Suppressor macrophage treated with lipopolysaccharide for 1 hour (primary cell): ENCODE measurements at places on chromosomes 12 and 14.

- DNase-seq, result no peak
These were observed 56.6 kb downstream of the CALM1 start for GRCh38 chr14:90453401-90453951.

- DNase-seq, result no peak
These were observed 74.2 kb downstream of the PPM1H start for GRCh38 chr12:62860501-62861411.

DNA sequence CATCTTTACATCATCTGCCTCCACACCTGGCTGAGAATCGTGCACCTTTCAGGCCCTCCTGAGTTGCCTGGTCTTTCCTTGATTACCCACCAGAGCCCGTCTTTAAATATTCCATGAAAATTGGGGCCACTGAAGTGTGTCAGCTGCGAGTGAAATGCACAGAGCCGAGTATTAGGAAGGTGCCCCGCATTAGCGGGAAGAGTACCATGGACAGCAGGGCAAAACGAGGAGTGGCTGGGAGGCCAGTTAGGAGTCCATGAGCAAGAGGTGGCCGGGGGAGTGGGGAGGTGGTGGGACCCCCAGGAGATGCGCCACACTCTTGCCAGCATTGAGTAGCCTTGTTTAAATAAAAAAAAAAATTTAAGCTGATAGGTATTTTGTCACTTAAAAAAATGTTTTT lies 99.6 kb downstream of the TSPAN9 start:
- no peak for DNase-seq

- DNase-seq, result peak; percentile 83
These were observed 66.5 kb downstream of the TBC1D30 start for GRCh38 chr12:64890873-64891468.

DNA sequence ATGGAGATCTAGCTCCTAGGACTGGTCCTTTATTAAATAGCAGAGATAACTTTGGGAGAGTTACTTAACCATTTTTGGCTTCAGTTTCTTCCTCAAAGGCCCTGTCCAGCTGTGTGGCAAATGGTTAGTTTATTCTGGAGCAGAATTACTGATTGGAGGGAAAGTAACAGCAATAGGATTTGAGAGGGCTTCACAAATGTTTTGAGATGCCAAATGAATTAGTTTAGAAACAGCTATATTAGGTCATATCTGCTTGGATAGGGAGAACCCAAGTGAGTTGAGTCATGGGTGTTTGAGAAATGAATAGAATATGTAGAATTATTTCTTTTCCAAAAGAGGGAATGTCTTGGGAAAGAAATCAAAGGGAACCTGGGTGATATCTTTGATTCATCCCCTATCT lies 17.5 kb downstream of the RASSF3 start:
- peak; percentile 72 for DNase-seq

- DNase-seq, result no peak
These were observed 77.9 kb downstream of the KNTC1 start for GRCh38 chr12:122604993-122605392.

GRCh38 chr12:131323879-131324278 lies 370.2 kb downstream of the ADGRD1 start:
- DNase-seq, result no peak

GRCh38 chr12:16568873-16569272 lies 37.1 kb downstream of the LMO3 start:
- no peak for DNase-seq

- peak; percentile 99 for DNase-seq
These were observed 6.2 kb upstream of the DYRK4 start for GRCh38 chr12:4555804-4556203.

- no peak for DNase-seq
These were observed 137.6 kb downstream of the TSPAN9 start for GRCh38 chr12:3214526-3215365.

DNA sequence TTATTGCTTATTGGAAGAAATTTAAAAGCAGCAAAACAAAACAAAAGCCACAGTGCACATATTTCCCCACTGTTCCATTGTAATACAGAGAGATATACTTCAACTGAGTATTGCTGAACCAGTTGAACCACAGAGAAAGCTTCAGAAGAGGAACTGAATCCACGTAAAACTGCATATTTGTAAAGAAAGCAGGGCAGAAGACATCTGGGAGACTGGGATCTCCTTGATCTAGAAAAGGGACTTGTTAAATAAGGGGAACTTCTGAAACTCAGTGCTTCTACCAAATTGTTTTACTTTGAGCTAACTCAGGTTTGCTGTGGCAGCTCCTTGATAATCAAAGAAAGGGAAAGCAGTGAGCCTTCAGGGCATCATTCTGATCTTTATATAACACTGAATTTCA lies 411.1 kb upstream of the MDGA2 start:
- no peak for DNase-seq

- DNase-seq, result no peak
These were observed 450.5 kb upstream of the FAR2 start for GRCh38 chr12:28698553-28698952.

- DNase-seq, result peak; percentile 18
These were observed 86.8 kb downstream of the ITPR2 start for GRCh38 chr12:26746121-26746714.

- no peak for DNase-seq
These were observed 524 bp upstream of the P2RX2 start for GRCh38 chr12:132617822-132618682.

DNA sequence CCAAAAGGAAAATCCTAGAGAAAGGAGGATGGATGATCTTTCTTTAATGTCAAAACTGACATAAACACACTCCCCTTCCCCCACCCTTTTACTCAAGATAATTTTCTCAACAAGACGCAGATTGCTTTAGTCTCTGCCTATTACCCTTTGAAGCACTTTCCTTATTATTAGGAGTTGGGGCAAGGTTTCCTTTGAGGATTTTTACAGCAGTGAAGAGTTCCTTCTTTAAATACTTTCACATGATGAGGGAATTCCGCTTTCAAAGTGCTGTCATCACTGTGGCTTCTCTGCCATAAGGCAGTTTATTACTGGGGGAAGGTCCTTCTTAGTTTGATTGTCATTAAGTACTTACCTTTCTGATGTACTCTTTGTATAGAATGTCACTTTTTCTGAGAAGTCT lies 172.1 kb downstream of the MSRB3 start:
- DNase-seq, result peak; percentile 73

GRCh38 chr14:36056845-36057244 lies 119.7 kb downstream of the PTCSC3 start:
- no peak for DNase-seq

- DNase-seq, result no peak
These were observed 1659.2 kb upstream of the FLRT2 start for GRCh38 chr14:83870546-83871270.

DNA sequence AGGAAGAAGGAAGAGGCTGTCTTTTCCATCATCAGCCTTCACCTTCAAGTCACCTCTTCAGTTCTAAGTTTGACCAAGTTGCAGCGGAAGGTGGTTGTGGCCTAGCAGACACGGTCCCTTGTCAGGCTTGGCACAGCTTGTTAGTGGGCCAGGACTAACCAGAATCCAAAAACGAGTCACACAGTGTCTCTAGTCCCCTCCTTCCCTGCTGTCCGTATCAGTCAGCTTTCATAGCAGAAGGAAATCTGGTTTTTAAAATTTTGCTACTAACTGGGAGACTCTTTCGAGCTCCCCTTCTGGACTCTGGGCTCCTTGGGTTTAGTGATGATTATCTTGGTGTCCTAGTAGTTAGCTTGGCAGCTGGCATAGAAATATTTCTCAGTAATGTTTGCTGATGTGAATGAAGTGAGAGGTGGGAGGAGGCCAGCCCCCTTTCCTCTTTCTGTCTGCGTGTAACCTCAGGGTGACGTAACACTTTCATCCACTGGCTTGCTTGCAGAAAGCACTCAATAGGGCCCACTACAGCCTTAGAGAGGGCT lies 3.8 kb downstream of the ETV6 start:
- peak; percentile 72 for DNase-seq

DNA sequence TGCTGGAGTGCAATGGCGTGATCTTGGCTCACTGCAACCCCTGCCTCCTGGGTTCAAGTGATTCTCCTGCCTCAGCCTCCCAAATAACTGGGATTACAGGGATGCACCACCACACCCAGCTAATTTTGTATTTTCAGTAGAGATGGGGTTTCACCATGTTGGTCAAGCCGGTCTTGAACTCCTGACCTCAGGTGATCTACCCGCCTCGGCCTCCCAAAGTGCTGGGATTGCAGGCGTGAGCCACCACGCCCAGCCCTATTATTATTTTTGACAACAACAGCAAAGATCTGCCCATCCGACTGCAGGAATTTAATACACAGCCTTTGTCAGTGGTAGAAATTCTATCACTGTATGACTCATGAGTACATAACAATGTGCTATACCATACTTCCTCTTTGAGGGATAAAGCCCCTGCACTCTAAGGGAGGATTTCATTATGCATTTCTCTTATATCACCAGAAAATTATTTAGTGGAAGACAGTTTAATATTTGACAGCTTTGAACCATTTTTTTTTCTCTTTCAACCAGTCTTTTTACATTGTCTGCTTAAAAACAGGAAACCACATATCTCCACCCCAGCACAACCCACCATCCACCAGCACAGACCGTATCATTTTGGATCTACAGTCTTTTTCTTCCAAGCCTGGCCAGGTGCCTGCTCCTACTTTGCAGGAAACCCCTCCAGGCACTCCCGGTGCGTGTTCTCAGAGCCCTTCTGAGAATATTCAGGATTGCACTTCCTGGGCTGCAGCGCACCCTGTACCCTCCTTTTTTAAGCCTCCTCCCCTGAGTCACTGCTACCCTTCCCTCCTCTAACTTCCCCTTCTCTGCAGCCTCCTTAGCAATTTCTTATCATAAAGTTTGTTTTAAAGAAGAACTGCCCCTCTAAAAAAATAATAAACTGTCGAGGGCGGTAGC lies 594 bp downstream of the ARHGDIB start:
- DNase-seq, result peak; percentile 68

- no peak for DNase-seq
These were observed 25.3 kb downstream of the MYBPC1 start for GRCh38 chr12:101619858-101620761.

- no peak for DNase-seq
These were observed 70.4 kb downstream of the TBK1 start for GRCh38 chr12:64522316-64522715.

- no peak for DNase-seq
These were observed 36.7 kb downstream of the CFAP54 start for GRCh38 chr12:96526110-96526509.

- DNase-seq, result no peak
These were observed 21.8 kb upstream of the BCDIN3D start for GRCh38 chr12:49864798-49865090.

DNA sequence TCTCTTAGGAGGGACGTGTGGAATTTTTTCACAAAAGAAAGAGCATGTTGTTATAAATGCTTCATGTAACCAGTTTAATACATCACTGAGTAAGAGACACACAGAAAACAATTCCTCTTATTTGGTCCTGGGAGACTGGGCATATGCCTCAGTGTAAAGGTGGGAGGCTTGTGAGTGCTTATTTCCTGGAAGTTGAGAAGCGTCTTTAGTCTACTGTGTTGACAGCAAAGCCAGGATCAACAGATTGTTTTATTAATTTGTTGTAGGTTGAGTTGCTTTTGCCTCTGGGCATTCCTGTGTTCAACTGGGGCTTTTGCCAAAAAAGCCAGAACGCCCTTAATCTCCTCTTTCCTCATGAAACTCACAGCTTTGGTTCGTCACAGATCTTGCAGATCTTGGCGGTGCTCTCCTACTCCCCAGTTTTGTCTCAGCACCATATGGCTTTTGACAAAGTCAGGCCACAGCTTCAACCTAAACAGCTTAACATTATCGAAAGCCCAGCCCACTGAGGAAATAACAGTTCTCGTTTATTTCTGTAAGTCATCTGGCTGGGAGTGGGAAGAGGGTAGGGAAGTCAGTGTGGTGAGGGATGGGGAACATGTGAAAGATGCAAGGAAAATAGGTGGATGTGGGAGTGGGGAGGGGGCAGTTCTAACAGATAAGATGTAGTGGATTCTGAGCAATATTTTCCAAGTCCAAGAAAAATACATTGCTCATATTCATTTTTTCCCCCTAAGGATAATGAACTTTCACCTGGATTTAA lies 227.2 kb downstream of the DACT1 start:
- no peak for DNase-seq

DNA sequence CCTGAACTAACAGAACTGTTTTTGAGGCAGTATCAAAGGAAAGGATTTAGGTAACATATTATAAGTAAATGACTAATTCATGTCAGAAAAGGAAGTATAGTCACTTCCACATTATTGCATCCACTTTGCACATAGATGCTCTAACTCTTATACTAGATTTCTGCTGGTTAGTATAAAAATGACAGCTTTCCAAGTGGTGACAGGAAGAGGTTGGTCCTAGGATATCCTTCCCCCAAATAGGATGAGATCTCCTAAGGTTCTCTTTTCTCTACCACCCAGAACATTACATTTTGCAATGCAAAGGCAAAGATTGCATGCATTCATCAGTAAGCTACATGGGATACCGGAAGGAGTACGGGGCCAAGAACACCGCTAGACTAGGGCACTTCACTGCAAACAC lies 15.2 kb downstream of the DAD1 start:
- no peak for DNase-seq

GRCh38 chr12:46450279-46450748 lies 77.7 kb upstream of the SLC38A2 start:
- no peak for DNase-seq

DNA sequence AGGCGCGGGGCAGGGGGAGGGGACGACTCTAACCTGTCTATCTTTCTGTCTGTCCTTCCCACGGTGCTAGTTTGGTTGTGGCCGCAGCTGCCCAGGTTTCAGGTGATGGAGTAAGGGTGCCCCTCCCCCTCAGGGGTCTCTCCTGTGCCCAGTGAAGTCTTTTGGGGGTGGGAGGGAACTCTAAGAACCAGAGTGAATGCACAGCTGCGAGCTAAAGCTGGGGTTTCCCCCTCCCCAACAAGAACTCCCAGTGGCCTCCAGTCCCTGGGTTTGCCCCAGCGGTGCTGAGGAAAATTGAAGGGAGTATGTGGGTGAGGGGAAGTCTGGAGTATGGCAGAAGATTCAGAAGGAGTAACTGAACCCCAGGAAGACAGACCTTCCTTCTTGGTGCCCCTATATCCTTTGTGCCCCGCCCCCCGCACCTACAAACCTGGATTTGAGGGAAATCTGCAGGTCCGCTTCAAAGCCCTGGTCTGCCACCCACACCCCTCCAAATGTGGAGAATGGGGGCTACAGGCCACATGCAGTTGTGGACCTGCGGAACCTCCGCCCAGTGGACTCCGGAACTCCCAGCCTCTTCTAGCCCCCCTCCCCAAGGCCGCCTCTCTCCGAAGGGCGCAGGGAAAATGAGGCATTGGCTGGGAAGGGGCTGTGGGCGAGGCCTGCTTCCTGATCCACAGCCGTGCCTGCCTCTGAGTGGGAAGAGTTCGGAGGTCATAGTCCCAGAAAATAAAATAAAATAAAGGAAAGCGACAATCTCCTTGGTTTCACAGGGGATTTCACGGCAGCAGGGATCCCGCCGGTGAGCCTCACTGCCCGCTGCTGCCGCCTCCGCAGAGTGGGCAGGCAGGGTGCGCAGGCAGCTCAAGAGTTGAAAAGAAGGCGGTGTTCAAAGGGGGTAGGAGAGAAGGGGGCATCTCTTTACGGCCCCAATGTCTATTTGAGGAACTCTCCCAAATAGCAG lies 3.4 kb upstream of the HOXC9 start:
- peak; percentile 70 for DNase-seq

- DNase-seq, result peak; percentile 72
These were observed at the start of gene ARHGDIB for GRCh38 chr12:14961466-14962152. Gene ARHGDIB, minus strand, starts transcription at chr12:14961601. Its CDS starts 10,889 bp downstream, at chr12:14950712.

- peak; percentile 44 for DNase-seq
These were observed 280.6 kb upstream of the PWP1 start for GRCh38 chr12:107404981-107405380.

- DNase-seq, result peak; percentile 51
These were observed 29.0 kb downstream of the SLC6A12 start for GRCh38 chr12:184811-185575.
